ENCODE measurements at places on chromosomes 12 and 14.

DNA sequence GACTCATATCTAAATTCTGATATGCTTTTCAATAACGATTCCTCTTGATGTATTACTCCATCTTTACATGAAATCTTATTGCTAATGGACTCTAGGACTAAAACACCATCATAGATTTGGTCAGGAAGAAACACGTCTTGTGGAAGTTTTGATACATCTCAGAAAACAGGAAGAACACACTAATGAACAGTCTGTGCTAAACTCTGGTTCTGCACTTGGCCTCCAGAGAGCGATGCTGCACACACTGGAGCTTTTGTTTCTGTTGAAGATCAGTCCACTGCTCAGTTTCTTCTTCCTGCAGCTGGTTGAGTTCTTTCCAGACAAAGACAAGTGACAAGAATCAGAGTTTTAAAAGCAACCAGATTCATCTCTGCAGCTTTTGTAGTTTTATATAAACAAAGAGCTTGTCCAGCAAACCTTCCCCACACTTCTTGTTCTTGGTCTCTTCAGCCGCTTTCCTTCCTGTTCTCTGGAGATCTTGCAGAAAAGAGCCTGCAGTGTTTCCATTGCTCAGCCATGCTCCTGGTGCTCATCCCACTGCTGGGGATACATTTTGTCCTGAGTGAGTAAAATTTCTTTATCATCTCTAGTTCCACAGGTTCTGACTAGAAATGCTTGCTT, 229.1 kb upstream of the OR4E1 start:
- no peak for DNase-seq

- DNase-seq = no peak
These were observed 148.8 kb upstream of the EGLN3 start for GRCh38 chr14:34099635-34100034.

- DNase-seq = peak; percentile 35
These were observed 457.1 kb downstream of the DAD1 start for GRCh38 chr14:22131749-22132476.

GRCh38 chr12:69003991-69004390, 71.0 kb upstream of the CPM start:
- no peak for DNase-seq

DNA sequence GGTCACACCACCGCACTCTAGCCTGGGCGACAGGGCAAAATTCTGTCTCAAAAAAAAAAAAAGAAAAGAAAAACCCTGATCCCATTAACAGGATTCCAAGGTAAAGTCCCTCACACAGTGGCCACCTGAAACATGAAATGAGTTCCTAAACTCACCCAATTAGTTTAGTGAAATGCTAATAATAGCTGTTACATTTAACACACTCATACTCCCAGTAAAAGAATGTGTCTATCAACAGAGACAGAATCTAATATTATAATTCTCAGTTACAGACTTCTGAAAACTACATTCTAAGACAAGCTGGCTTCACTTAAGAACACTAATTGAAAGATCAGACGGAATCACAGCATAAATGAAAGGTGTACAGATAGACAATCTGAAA, 44.2 kb downstream of the DUSP16 start:
- DNase-seq = no peak

GRCh38 chr14:72630374-72630773, 263.5 kb downstream of the DPF3 start:
- DNase-seq = no peak

GRCh38 chr12:59056966-59057365, 136.7 kb upstream of the LRIG3 start:
- DNase-seq = no peak

DNA sequence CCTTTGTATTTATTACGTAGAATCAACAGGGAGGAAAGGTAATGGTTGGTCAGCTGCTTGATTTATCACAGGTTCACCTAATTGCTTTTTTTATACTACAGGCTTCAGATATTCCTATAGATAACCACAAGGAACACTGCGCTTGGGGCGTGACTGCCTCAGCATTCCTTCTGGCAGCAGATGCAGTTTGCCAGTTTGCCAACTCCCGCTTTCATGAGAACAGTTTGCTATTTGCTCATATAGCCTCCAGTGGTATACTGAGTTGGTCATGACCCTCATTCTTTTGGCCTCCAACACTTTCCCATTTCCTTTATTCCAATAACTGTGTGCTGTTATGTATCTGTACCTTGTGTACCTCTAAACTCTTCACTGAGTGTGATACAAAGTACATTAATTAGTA, 38.6 kb upstream of the ACSM4 start:
- no peak for DNase-seq

DNA sequence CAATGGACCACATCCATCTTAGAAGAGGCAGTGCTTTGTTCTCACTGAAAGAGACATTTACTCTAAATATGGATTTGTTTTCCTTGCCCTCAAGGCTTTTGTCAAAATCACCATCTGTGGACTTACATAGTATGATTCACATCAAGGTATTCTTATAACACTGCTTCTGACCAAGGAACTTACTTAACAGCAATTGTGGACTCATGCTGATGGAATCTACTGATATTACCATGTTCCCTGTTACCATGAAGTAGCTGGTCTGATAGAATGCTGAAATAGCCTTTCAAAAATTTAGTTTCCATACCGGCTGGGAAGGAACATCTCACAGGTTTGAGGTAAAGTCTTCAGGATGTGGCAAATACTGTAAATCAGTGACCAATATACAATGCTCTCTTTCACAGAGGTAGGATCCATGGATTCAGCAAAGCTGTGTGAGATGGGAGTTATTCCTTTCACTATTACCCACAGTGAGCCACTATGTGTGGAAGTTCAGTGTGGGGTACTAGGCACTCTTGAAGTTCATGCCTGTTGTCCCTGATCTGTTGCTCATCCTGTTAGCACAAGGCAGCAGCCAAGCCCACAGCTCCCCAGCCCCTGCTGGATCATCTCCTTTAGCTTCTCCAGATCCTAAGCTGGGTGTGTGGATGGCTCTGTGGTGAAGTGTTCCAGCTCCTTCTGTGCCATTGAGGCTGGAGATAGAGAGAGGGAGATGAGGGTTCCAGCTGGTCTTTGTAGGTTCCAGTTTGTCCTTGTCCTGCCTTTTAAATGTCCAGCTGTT, 126.4 kb downstream of the ATP23 start:
- no peak for DNase-seq

DNA sequence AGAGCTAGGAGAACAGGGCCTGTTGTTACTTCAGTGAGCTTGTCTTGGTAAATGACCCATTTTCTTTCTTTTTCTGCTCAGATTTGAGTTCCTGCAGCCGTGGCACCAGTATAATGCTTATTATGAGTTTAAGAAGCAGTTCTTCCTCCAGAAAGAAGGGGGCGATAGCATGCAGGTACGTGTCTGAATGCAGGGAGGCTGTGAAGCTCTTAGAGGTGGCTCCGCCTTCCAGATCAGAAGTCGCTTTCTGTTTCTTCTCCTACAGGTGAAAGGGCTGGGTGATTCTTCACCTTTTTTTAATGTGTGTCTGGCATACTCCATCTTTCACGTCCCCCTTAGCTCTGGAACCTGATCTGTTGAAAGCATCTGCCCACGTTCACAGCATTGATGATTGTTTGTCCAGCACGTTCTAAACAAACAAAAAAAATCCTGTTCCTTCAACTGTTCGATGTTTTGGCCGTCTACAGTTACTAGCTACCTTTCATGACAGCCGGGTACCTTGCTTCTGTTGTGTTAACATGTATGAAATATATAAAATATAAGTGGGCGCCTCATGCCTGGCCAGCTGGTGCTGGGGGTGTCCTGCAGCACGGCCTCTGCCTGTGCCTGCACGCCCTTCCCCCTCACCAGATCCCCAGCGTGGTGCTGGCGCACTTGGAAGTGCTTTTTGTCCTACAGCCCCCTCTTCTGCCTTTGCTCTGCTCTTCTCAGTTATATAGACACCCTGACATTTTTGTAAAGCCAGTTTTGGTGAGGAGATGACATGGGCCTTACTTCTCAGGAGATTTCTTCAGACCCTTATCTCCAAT, 44.6 kb downstream of the SFSWAP start:
- DNase-seq = no peak

DNA sequence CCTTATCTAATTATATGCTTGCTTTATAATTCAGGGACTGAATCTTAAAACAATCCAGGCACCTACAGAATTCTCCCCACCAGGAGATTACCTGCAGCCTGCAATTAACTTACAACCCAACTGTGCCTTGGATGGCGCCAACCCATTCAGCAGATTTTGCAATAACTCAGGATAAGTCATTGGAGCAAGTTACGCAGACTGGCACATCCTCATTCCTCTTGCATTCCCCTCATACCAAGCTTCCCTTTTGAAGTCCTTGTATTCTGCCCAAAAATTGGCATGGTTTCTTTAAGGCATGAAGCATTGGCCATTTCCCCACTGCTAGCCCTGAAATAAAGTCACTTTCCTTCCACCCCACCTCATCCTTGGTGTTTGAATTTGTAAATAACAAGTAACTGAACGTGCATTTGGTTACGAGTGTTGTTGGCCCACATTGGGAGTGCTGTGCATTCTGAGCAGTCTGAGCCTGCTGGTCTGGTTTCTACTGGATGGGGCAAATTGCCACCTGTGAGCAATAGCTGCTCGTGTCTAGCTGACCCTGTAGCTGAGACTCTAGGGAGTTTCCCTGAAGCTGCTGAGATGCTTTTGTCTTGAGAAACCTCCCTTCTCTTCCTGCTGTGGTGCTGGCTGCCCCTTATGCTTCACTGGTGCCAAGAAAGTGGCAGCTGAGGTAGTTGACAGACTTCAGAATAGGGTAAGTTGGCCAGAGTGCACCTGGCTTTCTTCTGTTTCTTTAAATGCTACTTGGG, 99.2 kb upstream of the SCAF11 start:
- DNase-seq = no peak

GRCh38 chr14:59532419-59532818, 44.2 kb downstream of the CCDC175 start:
- no peak for DNase-seq

GRCh38 chr12:69732088-69732487, 6.6 kb upstream of the RAB3IP start:
- no peak for DNase-seq

DNA sequence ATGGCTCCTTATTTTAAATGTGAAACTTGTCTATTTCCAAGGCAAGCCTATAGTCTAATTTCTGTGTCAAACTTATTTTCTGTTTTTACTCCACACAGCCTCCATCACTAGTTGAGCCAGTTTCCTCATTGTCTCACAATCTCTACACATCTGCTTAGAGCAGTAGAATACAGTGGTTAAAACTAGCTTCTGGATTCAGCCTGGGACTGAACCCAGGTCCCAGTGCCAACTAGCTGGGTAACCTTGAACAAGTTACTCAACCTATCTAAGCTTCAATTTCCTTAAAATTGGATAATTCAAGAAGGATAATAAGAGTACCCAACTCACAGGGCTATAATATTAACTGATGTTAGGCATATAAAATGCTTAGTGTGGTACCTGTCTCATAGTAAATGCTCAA, 304.7 kb upstream of the NPAS3 start:
- DNase-seq = no peak

GRCh38 chr12:94872671-94872970, 130.9 kb downstream of the NDUFA12 start:
- DNase-seq = no peak

DNA sequence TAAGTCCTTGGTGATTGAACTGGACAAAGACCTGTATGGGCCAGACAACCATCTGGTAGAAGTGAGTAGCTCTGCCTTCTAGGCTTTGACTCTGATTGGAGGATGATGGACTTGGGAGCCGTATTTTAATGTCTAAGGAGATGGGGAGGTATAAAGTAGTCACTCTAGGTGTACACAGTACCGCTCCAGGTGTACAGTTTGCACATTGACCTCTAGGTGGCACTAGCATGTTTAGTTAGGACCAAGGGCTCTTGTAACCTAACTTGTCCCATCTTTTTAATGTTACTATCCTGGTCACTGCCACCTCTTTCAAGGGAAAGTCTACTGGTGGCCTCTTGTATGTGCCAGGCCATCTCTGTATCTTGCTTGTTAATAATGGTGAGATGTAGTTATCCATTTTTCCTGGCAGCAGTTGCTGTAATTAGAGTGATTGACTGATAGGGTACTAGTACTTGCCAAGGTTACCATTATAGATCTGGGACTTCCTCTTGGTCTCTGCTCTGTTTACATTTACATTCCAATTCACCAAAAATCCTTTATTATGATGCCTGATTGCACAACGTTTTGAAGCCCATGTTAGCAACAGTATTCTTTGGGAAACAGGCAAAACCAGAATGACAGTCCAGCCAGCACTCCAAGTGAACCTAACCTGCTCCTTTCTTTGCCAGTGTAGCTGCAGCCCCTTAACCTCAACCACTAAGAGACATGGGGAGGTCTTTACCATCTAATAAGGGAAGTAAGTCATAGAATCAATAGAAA, 3.6 kb downstream of the SMARCD1 start:
- DNase-seq = no peak

- no peak for DNase-seq
These were observed at the start of gene OR6C70 for GRCh38 chr12:55470088-55470829. Gene OR6C70, minus strand, starts transcription at chr12:55470138. Its CDS starts 0 bp downstream, at chr12:55470138.

DNA sequence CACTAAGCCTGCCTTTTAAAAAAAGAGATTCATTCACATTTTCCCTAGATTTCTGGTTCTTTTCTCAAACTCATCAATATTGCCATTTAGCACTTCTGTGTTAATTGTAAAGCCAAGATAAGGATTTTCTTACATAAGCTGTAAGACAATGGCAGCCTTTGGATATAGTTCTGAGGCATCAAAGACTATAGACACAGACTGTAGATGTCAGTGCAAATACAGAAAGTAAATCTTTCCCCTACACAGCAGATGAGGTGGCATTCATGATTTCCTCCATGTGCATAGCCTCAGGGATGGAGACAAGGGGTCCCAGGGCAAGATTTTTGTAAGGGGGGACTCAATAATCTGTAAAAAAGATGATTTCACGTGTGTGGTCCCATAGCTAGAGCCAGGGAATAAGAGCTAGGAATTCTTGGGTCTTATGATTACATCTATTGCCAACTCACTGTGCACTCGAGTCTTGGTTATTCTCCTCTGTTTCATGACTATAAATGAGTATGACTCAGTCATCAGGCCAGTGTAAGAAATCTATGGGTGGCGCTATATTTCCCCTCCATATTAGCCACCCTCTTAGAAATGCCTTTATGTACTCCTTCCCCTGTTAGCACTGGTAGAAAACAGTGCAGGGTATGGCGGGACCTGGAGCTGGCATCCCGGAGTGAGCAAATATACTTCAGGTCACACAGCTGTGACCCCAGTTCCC, 207.5 kb downstream of the EXOC5 start:
- no peak for DNase-seq

GRCh38 chr12:119574255-119574654, 19.3 kb upstream of the TMEM233 start:
- DNase-seq = no peak

- DNase-seq = no peak
These were observed 219.2 kb upstream of the RGS6 start for GRCh38 chr14:71713016-71713415.

GRCh38 chr12:67193704-67194103, 75.5 kb upstream of the CAND1 start:
- peak; percentile 22 for DNase-seq

DNA sequence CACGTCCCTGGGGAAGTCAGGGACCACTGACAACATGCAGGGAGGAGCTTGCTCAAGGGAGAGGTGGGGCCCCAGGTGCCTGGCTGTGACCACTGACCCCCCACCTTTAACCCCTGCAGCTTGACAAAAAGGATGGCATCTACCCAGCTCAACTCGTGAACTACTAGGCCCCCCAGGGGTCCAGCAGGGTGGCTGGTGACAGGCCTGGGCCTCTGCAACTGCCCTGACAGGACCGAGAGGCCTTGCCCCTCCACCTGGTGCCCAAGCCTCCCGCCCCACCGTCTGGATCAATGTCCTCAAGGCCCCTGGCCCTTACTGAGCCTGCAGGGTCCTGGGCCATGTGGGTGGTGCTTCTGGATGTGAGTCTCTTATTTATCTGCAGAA, 26.3 kb downstream of the HIP1R start:
- no peak for DNase-seq
